T-helper 2 cell (primary cell): ENCODE measurements at places on chromosomes 1 and 21.
A peak's percentile ranks its signal among the peaks of the same experiment; 100 is the strongest.

DNA sequence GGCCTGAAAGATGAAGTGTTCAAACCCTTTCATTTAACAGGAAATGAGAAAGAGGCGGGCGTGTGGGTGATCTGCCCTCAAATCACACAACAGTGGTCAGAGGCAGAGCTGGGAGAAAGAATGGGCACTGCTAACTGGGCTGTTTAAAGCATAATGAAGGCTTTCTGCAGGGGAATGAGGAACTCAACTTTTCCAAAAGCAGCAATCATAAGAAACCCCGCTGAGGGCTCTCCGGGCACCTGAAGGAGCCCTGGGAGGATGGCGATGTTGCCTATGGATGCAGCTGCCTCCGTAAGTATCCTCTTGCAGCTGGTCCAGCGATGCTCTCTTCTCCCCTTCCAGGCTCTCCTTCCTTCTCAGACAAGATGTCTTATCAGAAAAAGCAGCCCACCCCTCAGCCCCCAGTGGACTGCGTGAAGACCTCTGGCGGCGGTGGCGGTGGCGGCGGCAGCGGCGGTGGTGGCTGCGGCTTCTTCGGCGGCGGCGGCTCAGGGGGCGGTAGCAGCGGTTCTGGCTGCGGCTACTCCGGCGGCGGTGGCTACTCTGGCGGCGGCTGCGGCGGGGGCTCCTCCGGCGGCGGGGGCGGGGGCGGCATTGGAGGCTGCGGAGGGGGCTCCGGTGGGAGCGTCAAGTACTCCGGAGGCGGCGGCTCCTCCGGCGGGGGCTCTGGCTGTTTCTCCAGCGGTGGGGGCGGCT, 1.2 kb downstream of the LORICRIN start:
- DNase-seq, result no peak

DNA sequence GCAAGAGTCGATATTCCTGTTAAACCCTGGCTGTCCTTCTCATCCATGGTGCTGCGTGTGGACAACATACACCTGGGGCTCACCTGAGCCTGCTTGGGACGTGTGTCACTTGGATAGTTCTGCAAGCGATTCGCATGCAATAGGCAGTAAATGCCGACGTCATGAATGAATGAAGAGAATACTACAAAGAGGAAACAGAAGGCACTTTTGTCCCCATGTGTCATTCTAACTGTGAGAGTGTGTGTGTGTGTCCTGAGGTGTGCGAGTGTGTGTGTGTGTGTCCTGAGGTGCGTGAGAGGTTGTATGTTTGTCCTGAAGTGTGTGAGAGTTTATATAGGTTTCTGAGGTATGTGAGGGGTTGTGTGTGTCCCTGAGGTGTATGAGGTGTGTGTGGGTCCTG, 647 bp upstream of the TCP10L start:
- DNase-seq, result no peak

- no peak for DNase-seq
Measured at GRCh38 chr1:213244664-213245091, 193.6 kb downstream of the RPS6KC1 start.

GRCh38 chr1:177281901-177282300, 111.1 kb downstream of the BRINP2 start:
- no peak for DNase-seq

- DNase-seq, result no peak
Measured at GRCh38 chr1:61842036-61842435, 99.8 kb downstream of the PATJ start.

DNA sequence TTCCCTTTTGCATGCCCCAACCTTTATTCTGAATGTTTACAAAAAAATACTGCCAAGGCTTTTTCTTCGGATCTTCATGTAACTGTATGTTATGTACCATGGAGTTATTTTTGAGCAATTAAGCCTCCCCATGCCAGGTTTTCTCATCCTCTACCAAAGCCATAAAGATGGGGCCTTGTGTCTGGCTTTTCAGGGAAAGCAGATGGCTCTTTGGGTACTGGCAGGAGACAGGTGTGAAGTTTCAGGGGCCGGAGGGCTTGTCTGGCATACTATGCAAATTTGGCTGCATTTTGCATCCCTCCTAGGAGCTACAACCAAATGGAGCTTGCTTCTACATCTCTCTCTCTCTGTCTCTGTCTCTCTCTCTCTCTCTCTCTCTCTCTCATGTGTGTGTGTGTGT, 28.1 kb upstream of the PLXNA2 start:
- no peak for DNase-seq

- no peak for DNase-seq
Measured at GRCh38 chr1:54716299-54717047, 812 bp downstream of the TTC4 start.

DNA sequence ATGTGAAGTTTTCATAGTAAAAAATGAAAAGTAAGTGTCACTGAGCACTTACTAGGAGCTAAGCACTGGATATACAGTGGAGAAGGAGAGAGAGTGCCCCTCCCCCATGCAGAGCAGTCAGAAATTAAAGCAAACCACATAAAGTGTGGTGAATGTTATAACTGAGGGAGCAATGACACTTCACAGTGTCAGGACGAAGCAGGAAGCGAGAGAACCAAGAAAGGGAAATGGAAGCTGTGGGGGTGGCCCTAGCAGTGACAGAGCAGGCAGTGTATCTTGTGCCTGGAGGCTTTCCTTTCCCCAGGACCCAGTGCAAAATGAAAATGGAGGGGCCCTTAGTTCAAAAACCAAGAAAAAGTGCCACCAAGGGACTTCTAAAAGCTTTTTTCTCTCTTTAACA, 21.5 kb upstream of the RCAN3 start:
- DNase-seq, result peak; percentile 48

DNA sequence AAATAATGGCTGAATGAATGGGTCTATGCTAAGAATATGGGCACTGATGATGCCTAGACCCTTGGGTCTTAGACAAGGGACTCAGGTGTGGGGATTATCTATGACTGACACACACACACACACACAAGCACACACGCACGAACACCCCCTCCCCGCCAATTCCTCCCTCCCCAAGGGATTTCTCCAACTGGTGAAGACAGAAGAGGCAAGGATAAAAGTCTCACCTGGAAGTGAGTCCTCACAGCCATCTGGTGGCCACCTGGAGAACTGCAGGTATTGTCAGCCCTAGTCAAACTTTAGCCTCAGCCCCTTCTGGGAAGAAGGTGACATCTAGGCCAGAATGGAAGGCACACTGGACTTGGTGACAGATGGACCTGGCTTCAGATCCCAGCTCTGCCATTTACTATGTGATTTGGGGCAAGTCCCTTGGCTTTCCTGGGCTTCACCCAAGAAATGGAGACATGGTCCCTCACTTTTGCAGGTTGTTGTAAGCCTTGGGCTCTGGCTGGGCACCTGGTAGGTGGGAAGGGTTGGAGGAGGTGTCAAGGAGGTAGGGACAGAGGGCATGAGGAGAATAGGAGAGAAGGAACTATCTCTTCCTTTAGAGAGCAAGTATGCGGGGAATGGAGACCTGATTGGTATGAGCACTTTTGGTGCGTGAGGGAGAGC, 4.0 kb upstream of the GPR3 start:
- DNase-seq, result peak; percentile 60

GRCh38 chr1:194043984-194044755, 857.8 kb upstream of the B3GALT2 start:
- no peak for DNase-seq

DNA sequence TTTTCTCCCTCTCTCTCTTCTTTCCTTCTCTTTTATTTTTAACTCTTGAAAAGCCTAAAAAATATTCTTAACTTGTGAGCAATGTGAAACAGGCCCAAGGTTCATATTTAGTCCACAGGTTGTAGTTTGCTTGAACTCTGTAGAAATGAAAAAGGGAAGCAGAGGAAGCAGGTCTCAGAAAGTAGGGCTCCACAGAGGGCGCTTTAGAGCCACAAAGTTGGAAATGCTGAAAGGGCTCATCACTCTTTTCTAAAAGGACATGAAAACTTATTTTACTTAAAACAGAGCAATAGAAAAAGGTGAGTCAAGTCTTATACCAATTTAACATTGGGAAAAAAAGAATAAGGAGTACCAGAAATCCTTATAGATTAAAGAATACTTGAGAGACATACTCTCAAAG, 247.0 kb downstream of the USP25 start:
- no peak for DNase-seq

DNA sequence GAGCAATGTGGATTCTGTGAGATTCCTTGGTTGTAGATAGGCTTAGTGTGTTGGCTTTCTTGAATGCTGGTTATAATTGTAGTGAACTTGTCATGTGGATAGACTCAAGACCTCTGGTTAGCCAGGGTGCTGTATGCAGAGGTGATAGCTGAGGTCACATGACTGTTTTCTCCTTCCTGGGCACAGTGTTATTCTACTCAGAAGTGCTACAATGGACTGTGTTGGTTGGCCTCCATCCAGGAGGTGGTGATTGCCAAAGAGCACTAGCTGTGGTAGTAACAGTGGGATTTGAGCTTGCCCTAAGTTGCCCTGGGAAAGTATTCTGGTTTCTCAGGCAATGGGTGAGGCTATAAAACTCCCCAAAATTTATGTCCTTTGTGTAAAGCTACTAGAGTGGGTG, 71.6 kb downstream of the SH3BGR start:
- no peak for DNase-seq

DNA sequence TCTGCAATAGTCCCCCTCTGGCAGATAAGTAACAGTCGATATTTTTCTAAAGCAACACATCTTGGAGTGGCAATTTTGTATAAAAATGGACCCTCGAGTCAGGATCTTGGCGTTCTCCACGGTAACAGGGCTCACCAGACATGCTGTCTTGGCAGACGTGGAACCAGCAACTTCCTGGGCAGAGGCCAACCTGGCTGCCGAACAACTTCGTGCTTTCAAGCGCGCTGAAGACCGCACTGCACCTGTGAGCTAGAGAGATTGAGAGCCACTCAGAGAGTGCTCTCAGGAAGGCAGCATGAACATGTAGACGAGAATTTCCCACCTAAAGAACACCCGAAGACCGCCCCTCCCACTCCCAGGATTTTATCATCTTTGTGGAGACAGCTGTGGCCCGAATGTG, 7.3 kb downstream of the C1orf174 start:
- DNase-seq, result no peak

DNA sequence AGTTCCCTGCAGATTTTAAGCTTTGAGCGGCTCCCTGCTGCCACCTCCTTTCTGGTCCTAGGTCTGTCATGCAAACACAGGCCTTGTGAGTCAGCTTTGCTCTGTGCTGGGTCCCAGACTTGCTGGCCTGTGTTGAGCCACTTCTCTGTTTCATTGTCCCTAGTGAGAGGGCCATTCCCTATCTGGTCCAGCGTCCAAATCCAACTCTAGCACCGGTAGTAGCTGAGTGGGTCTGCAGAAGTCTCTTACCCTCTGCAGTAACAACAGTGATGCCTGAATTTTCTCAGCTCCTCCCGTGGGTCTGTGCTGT, 5.8 kb downstream of the TTC22 start:
- no peak for DNase-seq

- DNase-seq, result no peak
Measured at GRCh38 chr21:18725653-18726052, 322.1 kb upstream of the TMPRSS15 start.

- DNase-seq, result no peak
Measured at GRCh38 chr1:101259744-101260148, 22.9 kb downstream of the S1PR1 start.

GRCh38 chr1:155199792-155200191, 7.9 kb downstream of the THBS3 start:
- DNase-seq, result no peak

- DNase-seq, result no peak
Measured at GRCh38 chr1:117087686-117088085, 27.6 kb downstream of the TTF2 start.

GRCh38 chr1:210769473-210769872, 364.5 kb downstream of the KCNH1 start:
- no peak for DNase-seq

GRCh38 chr1:53563611-53564010, 104.4 kb downstream of the DMRTB1 start:
- DNase-seq, result no peak

- no peak for DNase-seq
Measured at GRCh38 chr1:55937840-55938375, 641.5 kb downstream of the PLPP3 start.

DNA sequence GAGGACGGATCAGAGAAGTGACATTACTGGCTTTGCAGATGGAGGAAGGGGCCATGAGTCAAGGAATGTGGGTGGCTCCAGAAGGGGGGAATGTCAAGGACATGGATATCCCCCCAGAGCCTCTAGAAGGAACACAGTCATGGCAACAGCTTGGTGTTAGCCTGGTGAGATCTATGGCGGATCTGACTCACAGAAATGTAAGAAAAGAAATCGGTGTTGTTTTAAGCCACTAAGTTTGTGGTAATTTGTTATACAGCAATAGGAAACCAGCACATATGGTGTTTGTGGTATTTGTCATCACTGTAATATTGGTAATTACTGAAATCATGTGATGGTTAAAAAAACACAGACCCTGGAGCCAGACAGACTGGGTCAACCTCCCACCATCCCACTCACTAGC, 236.2 kb downstream of the SETD4 start:
- DNase-seq, result no peak

GRCh38 chr1:155979597-155980343, 1.4 kb upstream of the ARHGEF2 start:
- DNase-seq, result no peak

- DNase-seq, result no peak
Measured at GRCh38 chr1:70554341-70554740, 143.3 kb downstream of the CTH start.

- DNase-seq, result no peak
Measured at GRCh38 chr1:5664906-5665875, 327.0 kb downstream of the NPHP4 start.

GRCh38 chr1:174405219-174405618, 42.5 kb upstream of the GPR52 start:
- no peak for DNase-seq
